ENCODE measurements at places on chromosomes 1 and 21. TPM values are rescaled to one million over a fixed set of nuclear protein-coding genes. Genes with fewer than 3 reads are reported as not detected.

DNA sequence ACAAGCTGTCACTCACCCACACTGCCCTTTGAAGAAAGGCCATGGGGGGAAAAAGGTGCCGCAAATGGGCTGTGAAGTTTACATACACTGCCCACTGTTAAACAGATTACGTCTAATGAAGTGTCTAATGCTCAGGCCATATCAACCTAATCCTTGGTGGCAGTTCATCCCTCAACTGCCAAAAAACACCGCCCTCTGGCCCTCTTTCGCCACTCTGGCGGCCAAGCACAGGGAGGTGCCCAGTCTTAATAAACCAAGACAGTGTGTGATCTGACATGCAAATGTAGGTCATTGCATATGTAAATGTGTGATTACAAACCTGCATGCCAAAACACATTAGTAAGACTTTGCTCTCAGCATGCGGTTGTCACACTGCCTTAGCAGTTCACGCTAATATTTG lies 89.5 kb downstream of the NEK7 start:
- H3K4me3 ChIP-seq: no peak overlapping the region
- no peak overlapping the region for H3K27ac ChIP-seq
- no peaks in the 10 kb centered on the region for H3K27me3 ChIP-seq
- peaks cover 41% of the 10 kb centered on the region for H3K36me3 ChIP-seq
- peaks cover 17% of the 10 kb centered on the region for H3K4me1 ChIP-seq

The TMEM50B gene
- total RNA-seq: 26.5 TPM

GRCh38 chr1:17649371-17650106 lies 105.6 kb upstream of the ACTL8 start:
- no peaks in the 10 kb centered on the region for H3K4me1 ChIP-seq
- no peak overlapping the region for H3K27ac ChIP-seq
- no peak overlapping the region for H3K4me3 ChIP-seq
- DNase-seq: no peak
- H3K36me3 ChIP-seq: no peaks in the 10 kb centered on the region

DNA sequence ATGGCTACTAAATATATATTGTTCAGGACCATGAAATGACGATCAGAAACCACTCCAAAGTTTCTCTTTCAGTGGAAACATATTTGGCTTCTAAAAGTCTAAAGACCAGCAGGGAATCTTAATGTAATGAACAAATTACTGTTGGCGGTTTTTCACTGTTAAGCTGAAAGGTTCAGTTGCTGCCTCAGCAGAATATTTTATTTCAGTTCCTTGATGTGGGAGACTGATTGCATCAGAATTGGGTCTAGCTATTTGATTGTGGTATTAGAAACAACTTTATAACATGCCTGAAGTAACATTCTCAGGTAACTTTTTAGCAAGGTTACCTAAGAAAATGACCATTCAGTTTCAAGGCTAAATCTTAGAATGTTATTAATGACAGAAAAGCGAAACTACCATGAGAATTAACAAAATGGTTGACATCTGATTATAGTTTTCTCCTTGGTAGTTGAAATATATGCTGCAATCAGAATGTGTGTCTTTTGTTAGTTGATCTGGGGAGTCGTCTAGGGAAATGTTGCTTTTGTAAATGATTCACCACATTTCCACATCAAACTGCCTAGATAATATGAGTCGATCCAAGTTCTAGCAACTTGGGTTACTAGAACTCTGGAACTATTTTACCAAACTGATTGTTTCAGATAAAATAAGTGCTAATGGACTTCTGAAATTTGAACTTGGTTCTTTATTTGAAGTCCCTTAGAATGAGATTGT lies 200.4 kb downstream of the HMCN1 start:
- H3K36me3 ChIP-seq: no peaks in the 10 kb centered on the region
- no peak for DNase-seq
- no peak overlapping the region for H3K4me3 ChIP-seq
- no peaks in the 10 kb centered on the region for H3K27me3 ChIP-seq

- no peaks in the 10 kb centered on the region for H3K36me3 ChIP-seq
- no peak for DNase-seq
- no peaks in the 10 kb centered on the region for H3K4me1 ChIP-seq
- H3K27ac ChIP-seq: no peak overlapping the region
These were observed 409.5 kb downstream of the PLPP3 start for GRCh38 chr1:56169856-56170255.

- DNase-seq: no peak
- H3K4me3 ChIP-seq: no peak overlapping the region
- H3K4me1 ChIP-seq: no peaks in the 10 kb centered on the region
- H3K36me3 ChIP-seq: no peaks in the 10 kb centered on the region
These were observed 8.6 kb downstream of the WLS start for GRCh38 chr1:68223687-68224086.

The OR2L5 gene
- total RNA-seq: not detected

GRCh38 chr1:47638240-47638639 lies 200.4 kb downstream of the FOXD2 start:
- no peaks in the 10 kb centered on the region for H3K4me1 ChIP-seq
- no peak overlapping the region for H3K27ac ChIP-seq
- DNase-seq: no peak
- H3K4me3 ChIP-seq: no peak overlapping the region
- no peaks in the 10 kb centered on the region for H3K36me3 ChIP-seq

GRCh38 chr1:87866416-87866815 lies 537.7 kb downstream of the LMO4 start:
- H3K36me3 ChIP-seq: no peaks in the 10 kb centered on the region
- no peak overlapping the region for H3K4me3 ChIP-seq
- DNase-seq: no peak

DNA sequence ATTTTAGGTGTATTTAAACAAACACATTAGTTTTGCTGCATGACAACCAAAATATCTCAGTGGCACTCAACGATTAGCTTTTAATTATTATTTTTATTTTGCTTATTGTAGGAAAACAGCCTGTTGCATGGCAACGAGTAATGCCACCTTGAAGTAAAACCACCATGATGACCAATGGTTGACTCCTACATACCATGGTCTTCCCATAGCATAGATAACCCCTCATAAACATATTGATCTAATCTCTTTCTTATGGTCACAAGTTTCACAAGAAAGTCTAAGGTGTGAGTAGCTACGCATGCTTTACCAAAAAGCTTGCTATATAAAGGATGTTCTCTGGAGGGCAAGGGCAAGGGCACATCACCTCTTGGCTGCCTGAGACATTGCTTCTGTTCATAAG lies 61.5 kb upstream of the PTBP2 start:
- no peaks in the 10 kb centered on the region for H3K4me1 ChIP-seq
- H3K4me3 ChIP-seq: no peak overlapping the region
- H3K27me3 ChIP-seq: no peaks in the 10 kb centered on the region
- H3K36me3 ChIP-seq: no peaks in the 10 kb centered on the region
- DNase-seq: no peak
- H3K27ac ChIP-seq: no peak overlapping the region

The PLPPR4 gene
- not detected for total RNA-seq

DNA sequence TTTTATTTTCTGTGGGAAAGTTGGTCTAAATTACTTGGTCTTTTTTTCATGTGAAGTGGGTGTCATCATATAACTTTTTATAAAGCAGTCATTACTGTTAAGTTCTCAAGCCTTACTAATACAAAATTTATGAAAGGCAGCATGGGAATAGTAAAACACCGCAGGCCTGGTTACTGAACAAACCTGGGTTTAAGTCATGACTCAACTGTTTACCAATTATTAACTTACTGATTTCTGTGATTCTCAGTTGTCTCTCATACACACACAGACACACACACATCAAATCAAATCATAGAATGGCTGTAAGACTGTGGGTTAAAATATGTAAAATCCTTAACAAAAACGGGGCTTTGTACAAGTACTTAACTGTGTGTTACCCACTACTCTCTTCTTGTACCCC lies 14.6 kb downstream of the MAEL start:
- no peak overlapping the region for H3K27ac ChIP-seq
- no peak for DNase-seq
- no peaks in the 10 kb centered on the region for H3K36me3 ChIP-seq
- peaks cover 7% of the 10 kb centered on the region for H3K4me1 ChIP-seq
- H3K27me3 ChIP-seq: peaks cover 15% of the 10 kb centered on the region

The RHD gene
- total RNA-seq: not detected

DNA sequence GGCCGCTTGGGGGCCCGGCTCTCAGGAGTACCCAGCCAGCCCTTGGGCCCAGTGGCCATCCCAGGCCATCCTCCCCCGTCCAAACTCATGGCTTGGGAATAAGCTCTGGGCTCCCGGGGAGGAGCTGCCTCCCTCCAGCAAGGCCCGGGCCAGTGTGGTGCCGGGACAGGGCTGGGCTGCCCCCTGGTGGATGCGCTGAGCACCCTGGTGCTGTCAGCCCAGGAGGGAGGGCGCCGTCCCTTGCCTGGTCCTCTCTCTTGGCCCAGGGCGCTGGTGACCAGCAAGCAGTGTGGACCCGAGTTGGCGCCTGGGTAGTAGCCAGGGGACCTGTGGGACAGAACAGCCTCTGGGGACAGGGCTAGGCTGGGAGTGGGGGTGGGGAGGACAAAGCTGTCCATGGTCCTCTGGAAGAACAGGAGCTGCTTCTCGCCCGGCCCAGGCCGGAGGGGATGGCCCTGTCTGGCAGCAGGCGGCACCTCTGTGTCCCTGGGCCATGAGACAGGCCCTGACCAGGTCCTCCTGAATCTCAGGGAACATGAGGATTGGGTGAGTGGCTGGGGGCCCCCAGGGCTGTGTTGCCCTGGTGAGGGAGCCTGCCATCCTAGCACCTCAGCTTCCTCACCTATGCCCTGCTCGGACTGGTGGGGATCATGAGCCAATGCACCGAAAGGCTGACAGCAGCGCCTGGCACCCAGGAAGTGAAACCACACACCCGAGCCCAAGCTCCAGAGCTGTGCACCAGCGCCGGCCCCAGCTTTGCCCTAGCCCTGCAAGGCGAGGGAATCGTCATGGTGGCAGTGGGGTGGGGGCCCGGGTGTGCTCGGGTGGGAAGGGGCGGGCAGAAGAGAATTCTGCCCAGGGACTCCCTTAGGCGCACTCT lies 9.4 kb downstream of the MORN1 start:
- peak; percentile 81 for DNase-seq
- peaks cover 8% of the 10 kb centered on the region for H3K4me1 ChIP-seq
- H3K27me3 ChIP-seq: no peaks in the 10 kb centered on the region

GRCh38 chr1:101130673-101131072 lies 105.1 kb upstream of the DPH5 start:
- H3K36me3 ChIP-seq: peaks cover 2% of the 10 kb centered on the region
- peaks cover 58% of the 10 kb centered on the region for H3K4me1 ChIP-seq
- no peak overlapping the region for H3K27ac ChIP-seq
- no peaks in the 10 kb centered on the region for H3K27me3 ChIP-seq
- no peak for DNase-seq
- no peak overlapping the region for H3K4me3 ChIP-seq

- H3K4me3 ChIP-seq: no peak overlapping the region
- no peaks in the 10 kb centered on the region for H3K36me3 ChIP-seq
- no peaks in the 10 kb centered on the region for H3K4me1 ChIP-seq
- DNase-seq: no peak
These were observed 85.4 kb upstream of the PBX1 start for GRCh38 chr1:164473544-164473943.

DNA sequence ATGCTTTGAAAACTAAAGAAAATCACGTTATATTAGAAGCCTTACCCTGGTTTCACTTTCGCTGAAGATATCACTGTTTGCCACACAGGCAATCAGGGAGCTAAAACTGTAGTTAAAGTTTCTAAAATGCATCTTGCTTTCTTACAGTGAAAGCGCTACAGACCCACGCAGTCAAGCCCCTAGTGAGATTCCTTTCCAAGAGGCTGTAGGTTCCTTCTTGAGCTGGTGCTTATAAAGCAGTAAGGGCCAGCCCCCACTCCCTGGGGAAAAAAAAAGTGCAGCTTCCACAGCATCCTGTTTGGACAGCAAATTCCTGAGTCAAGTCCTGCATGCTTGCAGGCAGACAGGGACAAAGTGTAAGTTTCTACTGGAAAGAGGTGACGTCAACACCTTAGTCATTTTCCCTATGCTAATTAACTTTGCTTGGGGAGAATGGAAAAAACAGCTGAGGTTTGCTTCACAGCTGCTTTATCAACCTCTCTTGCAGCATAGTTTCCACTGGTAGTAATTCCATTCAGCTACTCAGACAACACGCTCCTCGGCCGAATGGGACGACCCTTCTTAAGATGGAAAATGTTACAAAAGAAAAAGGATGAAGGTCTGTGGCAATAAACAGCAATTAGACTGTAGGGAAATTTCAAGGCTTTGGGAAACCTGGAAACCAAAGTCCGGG lies 14.7 kb upstream of the KCNE1 start:
- H3K4me1 ChIP-seq: peaks cover 9% of the 10 kb centered on the region
- H3K4me3 ChIP-seq: peak overlapping the region; percentile 8
- H3K27ac ChIP-seq: no peak overlapping the region
- H3K36me3 ChIP-seq: no peaks in the 10 kb centered on the region

DNA sequence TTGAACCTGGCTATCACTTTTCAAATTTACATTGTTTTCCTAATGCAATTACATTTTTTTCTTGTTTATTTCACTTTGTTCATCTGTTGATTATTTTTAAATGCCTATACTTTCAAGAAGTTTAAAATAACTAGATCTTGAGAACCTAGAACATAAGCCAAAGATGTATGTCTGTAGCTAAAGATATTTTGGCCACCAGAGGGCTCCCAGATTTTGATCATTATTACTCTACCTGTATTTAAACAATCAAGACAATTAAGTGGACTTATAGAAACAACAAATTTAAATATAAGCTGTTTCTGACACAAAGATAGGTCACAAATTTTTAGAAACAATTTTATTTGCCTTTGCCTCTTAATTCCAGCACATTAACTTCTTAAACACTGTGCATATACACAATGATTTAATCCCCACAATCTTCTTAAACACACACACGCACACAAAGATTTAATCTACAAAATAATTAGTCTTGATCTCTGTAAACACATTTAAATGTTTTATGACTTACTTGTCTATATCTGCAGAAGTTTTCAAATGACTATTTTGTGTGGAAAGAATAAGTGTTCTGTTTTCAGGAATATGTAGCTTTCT lies 380.0 kb downstream of the DSCAM start:
- no peaks in the 10 kb centered on the region for H3K36me3 ChIP-seq
- H3K27ac ChIP-seq: no peak overlapping the region
- no peak overlapping the region for H3K4me3 ChIP-seq
- no peaks in the 10 kb centered on the region for H3K4me1 ChIP-seq
- no peak for DNase-seq

The C1orf50 gene
- total RNA-seq: 7.2 TPM

GRCh38 chr1:117664314-117664713 lies 58.5 kb downstream of the TENT5C start:
- H3K4me3 ChIP-seq: peak overlapping the region; percentile 8
- H3K36me3 ChIP-seq: peaks cover 31% of the 10 kb centered on the region
- H3K27me3 ChIP-seq: no peaks in the 10 kb centered on the region
- DNase-seq: peak; percentile 76
- peak overlapping the region; percentile 92 for H3K27ac ChIP-seq

GRCh38 chr1:116031302-116031835 lies 55.1 kb downstream of the SLC22A15 start:
- DNase-seq: no peak
- H3K27ac ChIP-seq: no peak overlapping the region
- no peaks in the 10 kb centered on the region for H3K4me1 ChIP-seq
- H3K4me3 ChIP-seq: no peak overlapping the region

- H3K36me3 ChIP-seq: no peaks in the 10 kb centered on the region
- no peak for DNase-seq
These were observed 344.9 kb downstream of the PTPRU start for GRCh38 chr1:29581256-29581655.

- peaks cover 63% of the 10 kb centered on the region for H3K27me3 ChIP-seq
- no peak overlapping the region for H3K27ac ChIP-seq
- no peak for DNase-seq
- no peaks in the 10 kb centered on the region for H3K36me3 ChIP-seq
- H3K4me1 ChIP-seq: peaks cover 26% of the 10 kb centered on the region
These were observed 2.9 kb downstream of the ASAP3 start for GRCh38 chr1:23481026-23481597.

The VWA1 gene
- 0.33 TPM for total RNA-seq

The PEAR1 gene
- not detected for total RNA-seq

Data from activated CD4-positive, alpha-beta memory T cell treated with anti-CD3 and anti-CD28 coated beads, Interleukin-2, amount 10 ng/mL, durations not matched to agents 7 days and 5 days (primary cell).